ENCODE measurements at places on chromosomes 1 and 21. TPM values are rescaled to one million over a fixed set of nuclear protein-coding genes. Genes with fewer than 3 reads are reported as not detected.

TEKT2 gene
- 0.94 TPM for total RNA-seq

ZNF691 gene
- total RNA-seq, result 27.7 TPM

GRCh38 chr1:154198756-154199562, 7.1 kb upstream of the TPM3 start:
- DNase-seq, result peak; percentile 90

DNA sequence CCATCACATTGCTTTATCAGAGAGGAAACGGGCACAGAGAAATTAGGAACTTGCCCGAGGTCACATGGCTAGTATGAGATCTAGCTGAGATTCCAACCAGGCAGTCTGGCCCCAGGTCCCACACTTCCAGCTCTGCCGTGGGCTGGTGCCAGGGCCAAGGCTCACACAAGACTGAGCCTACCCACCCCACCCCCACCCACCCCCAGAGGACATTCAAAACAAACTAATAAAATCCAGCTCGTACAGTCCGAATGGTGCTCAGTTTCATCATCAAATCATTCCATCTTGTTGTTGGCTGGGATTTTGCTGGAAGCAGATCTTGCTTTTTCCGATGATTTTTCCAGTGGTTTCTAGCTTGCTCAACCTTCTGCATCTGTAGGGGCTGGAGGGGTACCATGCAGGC, 27.9 kb downstream of the MATN1 start:
- DNase-seq, result no peak

DNA sequence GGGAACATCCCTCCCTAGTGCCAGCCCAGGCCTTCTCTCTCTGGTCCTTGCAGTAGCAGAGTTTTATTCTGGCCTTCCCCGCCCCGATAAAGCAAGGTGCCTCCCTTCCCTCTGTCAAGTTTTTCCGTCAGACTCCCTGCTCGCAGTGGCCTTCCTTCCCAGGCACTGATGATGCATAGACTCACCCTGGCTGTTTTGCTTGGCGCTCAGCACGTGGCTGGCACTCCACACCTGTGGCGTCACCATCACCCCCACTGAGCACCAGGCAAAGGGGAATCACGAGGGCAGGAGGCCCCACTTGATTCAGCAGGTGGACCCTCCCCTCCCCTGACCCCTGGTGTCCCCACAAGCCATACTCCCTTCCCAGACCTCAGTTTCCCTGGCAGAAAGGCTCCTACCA, 7.4 kb downstream of the SLC26A9 start:
- no peak for DNase-seq

GRCh38 chr1:53608676-53609075, 130.3 kb downstream of the GLIS1 start:
- DNase-seq, result no peak

- DNase-seq, result no peak
These were observed 93.9 kb downstream of the ADAMTS1 start for GRCh38 chr21:26751305-26751704.

DNA sequence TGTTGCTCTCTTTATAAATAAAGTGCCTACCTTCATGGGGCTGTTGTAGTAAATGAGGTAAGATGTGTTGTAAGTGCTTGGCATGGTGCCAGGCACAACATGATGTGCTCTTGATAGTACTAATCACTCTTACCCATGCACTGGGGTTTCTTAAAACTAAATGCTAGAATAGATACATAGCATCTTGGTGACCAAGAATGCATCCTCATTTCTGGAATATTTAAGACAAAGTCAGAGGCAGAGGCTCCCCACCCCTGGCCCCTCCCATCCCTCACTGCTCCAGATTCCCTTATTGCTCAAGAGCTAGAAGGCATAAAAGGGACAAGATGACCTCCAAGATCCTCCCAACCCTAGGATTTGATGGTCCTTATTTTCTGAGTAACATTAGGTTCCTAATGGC, 61.3 kb downstream of the GLUL start:
- no peak for DNase-seq

Data from GM23338 (cell line).